ENCODE measurements at places on chromosomes 7 and 10.

GRCh38 chr10:63627881-63628296 lies 106.7 kb downstream of the REEP3 start:
- no peak for DNase-seq

GRCh38 chr7:66522518-66522917 lies 106.2 kb upstream of the KCTD7 start:
- DNase-seq: no peak

GRCh38 chr10:93181271-93182048 lies 107.8 kb downstream of the CYP26A1 start:
- no peak for DNase-seq

DNA sequence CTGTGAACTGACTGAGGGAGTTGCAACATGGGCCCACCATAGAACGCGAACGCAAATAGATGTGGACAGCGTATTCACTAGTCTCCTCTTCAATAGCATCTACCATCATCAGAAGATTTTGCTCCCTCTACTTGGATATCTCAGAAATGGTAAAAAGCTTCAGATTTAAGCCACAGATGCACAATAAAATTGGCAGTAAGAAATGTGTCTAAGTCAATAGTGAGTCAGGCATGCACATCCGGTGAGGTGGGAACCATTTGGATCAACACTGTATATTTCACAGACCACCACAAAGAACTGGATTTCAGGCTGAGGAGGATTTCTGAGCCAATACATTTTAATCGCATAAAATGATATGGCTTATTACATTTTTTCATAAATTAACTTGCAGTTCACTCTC lies 111.5 kb upstream of the ADAM12 start:
- DNase-seq: no peak

DNA sequence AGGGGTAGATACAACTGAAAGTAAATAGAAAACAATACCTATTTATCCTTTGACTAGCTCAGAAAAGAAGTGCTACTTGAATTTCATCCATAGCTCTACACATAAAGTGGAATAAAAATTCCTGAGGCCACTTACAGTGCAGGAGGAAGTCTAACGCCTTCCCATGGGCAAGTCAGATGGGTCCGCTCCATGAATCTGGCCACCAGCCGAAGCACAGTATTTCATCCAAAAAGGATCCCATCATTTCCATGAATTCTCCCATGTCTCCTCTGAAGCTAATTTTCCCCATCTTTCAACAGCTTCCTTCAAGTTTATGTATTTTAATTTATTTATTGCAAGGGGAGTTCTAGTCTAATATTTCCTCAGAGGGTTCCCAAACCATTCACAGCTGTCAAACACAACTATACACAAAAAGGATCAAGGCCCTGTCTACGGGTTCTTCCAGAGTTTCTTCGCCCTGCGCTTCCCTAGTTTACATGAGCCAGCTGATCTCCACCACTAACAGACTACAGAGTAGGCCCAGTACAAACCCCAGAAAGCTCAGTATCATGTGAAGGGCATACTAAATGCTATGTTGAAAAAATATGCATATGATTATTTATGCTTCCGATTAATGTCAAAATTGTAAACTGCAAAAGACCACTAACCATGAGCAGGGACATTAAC lies 184.7 kb downstream of the DOCK4 start:
- DNase-seq: no peak

GRCh38 chr7:133859231-133859630 lies 267.9 kb upstream of the LRGUK start:
- DNase-seq: no peak

DNA sequence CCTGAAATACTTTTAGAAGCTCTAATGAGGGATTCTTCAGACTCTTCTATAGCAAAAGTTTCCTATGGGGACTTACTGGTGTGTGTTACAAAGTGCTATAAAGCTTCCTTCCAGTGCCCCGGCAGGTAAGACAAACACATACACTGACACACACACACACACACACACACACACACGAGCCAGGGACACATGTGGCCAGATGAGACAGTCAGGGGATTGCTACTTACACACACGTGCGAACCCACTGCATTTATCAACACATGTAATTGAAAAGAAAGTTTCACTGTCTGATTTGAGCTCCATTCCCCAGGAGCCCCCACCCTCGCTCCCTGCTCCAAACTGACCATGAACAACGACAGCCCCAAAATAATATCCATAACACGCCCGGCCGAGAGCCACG lies 119.8 kb downstream of the PRPF18 start:
- DNase-seq: no peak
